ENCODE measurements at places on chromosomes 13 and 19. TPM values are rescaled to one million over a fixed set of nuclear protein-coding genes. Genes with fewer than 3 reads are reported as not detected.

GRCh38 chr13:85725433-85725832 is 73.8 kb downstream of the SLITRK6 start:
- DNase-seq, result no peak

- DNase-seq, result no peak
These were observed 339.0 kb downstream of the RFC3 start for GRCh38 chr13:34156841-34157365.

Gene C19orf67
- total RNA-seq, result not detected

DNA sequence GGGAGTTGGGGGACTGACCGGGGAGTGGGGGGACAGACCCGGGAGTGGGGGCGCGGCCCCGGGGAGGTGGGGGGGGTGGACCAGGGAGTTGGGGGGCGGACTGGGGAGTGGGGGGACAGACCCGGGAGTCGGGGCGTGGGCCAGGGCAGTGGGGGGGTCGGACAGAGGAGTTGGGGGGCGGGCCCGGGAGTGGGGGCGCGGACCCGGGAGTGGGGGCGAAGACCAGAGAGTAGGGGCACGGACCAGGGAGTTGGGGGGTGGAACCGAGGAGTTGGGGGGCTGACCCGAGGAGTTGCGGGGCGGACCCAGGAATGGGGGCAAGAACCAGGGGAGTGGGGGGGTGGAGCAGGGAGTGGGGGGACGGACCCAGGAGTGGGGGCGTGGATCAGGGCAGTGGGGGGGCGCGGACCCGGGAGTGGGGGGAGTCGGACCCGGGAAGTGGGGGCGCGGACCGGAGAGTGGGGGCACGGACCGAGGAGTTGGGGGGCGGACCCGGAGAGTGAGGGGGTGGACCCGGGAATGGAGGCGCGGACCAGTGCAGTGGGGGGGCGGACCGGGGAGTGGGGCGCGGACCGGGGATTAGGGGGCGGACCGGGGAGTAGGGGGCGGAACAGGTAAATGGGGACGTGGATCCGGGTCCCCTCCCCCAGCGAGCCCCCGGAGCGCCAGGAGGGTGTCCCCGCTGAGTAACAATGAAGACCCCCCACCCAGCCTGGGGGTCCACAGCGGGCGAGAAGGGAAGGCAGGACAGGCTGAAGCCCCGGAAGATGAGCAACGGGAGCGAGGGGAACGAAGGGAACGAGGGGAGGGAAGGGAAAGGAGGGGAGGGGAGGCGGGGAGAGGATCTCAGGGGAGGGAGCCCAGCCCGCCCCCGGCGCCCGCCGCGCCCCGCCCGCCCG is 589 bp downstream of the R3HDM4 start:
- DNase-seq, result no peak

- no peak for DNase-seq
These were observed 545.4 kb downstream of the SUCLA2 start for GRCh38 chr13:47455626-47456025.

DNA sequence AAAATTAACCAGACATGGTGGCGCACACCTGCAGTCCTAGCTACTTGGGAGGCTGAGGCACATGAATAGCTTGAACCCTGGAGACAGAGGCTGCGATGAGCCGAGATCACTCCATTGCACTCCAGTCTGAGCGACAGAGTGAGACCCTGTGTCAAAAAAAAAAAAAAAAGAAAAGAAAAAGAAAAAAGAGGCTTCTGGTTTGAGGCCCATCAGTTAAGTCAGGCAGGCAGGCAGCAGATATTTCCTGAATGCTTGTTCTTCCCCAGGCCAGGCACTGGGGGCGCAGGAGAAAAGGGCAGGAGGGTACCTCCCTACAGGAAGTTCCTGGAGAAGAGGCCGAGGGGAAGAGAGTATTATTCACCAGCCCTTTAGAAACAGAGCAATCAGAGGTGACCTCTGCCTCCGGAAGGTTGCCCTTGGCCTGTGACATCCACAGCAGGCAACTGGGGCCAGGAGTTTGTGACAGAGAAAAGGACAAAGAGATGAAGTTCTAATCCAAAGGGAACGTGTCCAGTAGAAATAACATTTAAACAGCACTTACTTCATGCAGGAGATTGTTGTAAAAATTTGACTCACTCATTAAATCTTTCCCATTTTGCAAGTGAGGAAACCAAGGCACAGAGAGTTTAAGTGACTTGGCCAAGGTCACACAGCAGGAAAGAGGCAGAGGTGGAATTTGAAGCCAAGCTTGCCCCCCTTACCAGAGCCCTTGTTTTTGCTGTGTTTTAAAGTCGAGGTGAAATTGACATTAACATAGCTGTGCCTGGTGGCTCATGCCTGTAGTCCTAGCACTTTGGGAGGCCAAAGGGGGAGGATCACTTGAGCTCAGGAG is 4.3 kb upstream of the RLN3 start:
- DNase-seq, result no peak

DNA sequence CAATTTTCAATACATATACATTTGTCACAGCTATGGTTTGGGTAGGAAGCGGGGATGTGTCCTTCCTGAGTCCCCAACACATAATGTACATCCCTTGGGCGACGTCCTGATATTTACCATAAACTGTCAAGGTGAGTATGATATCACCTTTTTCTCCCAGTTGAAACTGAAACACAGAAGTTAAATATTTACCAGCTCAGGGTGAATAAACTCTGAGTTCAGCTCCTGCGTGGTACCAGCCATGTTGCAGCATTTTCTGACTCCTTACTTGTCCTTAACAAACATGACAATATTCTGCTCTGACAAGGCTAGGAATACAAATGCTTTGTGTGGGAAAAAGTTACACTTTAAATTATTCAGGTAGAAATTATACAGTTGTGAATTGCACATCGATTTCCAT is 294.2 kb downstream of the TEX29 start:
- DNase-seq, result no peak

- peak; percentile 30 for DNase-seq
These were observed at the start of gene B3GNT8 for GRCh38 chr19:41426952-41427646. Gene B3GNT8 (minus strand): TSS chr19:41427374. CDS start chr19:41426778, 596 bp downstream.

GRCh38 chr13:59247171-59247570 is 916.6 kb downstream of the DIAPH3 start:
- no peak for DNase-seq

GRCh38 chr13:111217641-111218040 is 102.5 kb downstream of the ARHGEF7 start:
- no peak for DNase-seq

GRCh38 chr13:102846261-102847015 is 606 bp downstream of the ERCC5 start:
- DNase-seq, result no peak

- no peak for DNase-seq
These were observed 184.8 kb downstream of the KDM4B start for GRCh38 chr19:5153601-5154128.

GRCh38 chr13:50353651-50354415 is 338.6 kb downstream of the KCNRG start:
- DNase-seq, result no peak

DNA sequence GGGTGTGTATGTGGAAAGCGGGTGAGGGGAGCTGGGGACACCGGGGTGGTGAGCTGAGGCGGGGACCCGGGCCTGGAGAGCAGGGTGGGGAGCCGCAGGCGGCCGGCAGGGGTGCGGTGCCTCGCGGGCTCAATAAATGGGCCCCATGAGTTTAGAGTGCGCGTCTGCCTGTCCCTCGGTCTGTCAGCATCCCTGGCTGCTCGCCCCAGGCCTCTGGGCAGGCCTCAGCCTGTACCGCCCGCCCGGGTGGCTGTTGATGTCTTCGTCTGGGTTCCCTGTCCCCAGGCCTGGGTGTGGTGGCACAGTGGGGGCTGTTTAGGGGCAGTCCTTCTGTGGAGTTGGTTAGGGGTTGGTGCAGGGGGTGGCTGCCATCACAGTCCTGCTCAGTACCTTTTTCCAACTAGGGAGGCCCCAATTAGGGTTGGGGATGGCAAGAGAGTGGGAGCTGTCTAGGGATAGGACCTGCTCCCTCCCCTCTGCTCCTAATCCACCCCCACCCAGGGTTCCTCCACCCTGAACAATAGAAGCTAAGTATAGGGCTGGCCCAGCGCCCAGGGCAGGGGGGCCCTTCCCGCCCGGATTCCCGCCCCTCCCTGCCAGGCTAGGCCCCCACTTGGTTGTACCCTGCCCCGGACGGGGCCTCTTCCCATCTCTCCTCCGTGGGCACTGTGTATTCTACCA is 12.2 kb downstream of the CIC start:
- no peak for DNase-seq

Gene GJB6
- total RNA-seq, result 460 TPM

Gene TJP3
- 25.2 TPM for total RNA-seq

DNA sequence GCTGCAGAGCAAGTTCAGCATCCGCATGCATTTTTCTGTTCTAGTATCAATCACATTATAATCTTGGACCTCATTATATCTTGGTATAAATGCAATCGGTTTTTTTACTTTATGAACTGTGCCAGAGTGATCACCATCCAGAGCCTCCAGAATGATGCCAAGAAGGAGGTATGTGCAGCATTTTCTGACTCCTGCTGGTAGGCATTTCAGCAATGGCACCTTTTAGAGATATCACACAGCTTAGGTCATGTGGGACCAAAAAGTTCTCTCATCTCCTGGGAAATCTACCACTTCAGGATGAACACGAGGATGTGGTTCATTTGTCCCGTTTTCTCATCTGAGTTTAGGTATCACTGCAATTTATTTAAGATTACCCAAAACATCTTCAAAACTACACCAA is 220.4 kb downstream of the VWA8 start:
- no peak for DNase-seq

Gene RPS28
- 710 TPM for total RNA-seq

GRCh38 chr19:11626252-11626651 is 29.0 kb downstream of the ZNF627 start:
- no peak for DNase-seq

GRCh38 chr19:51508059-51508733 is 6.6 kb upstream of the SIGLEC12 start:
- DNase-seq, result no peak

Measured in esophagus squamous epithelium (tissue), 5 donors.